ENCODE measurements at places on chromosomes 12 and 14.

DNA sequence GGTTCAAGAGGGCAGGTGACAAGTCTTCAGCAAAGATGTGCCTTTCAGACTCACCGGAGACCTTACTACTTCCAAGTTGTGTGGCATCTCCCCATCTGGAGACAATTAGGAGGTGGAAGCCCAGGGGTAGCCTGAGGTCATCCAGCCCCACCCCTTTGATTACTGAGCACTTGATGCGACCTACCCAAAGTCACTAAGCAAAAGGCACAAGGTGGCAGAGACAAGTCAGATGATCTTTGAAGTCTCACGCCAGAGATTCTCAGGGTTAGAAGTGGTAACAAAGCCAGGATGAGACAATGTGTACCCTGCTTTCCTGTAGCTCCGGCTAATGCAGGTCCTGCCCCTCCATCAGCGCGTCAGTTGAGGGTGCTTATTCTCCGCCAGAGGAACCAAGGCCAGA is 1.4 kb upstream of the FOXN3 start:
- DNase-seq: no peak

GRCh38 chr12:93466625-93467350 is 526 bp upstream of the MRPL42 start:
- no peak for DNase-seq

GRCh38 chr14:26730929-26731618 is 133.2 kb upstream of the NOVA1 start:
- no peak for DNase-seq

DNA sequence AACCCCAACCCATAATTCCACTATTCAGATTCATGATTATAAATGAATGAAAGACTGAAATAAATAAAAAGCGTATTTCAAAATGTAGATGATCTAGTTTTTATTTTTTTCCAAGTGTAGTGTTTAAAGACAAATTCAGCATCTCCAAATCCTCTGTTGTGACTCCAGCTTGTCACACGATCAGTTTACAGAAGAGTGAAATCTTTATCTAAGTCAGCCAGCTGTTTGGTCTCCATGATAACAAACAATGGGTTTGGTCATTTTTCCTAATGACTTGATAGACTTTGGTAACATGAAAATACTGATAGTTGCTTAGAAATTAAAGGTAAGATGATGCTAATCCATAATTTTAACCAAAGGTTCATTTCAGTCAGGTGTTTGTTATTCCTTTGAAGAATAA is 114.5 kb upstream of the RASSF8 start:
- no peak for DNase-seq

- no peak for DNase-seq
These were observed 182.7 kb downstream of the KTN1 start for GRCh38 chr14:55762595-55763232.

DNA sequence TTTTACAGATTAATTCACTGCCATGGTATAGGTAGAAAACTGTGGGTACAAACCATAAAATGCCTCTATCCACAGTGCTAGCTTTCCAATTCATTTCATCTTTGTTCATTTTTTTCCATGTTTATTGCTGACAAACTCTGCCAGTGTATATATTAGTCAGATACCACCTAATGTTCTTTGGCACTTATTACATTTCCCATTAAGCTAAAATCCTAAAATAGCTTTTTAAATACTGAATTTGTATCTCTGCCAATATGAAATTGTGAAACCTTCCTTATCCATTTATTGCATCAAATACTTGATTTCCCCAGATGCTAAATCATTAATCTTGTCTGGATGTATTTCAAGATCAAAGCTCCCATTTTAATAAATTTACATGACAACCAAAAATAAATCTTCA is 150.1 kb upstream of the FSCB start:
- no peak for DNase-seq

GRCh38 chr12:14611640-14612203 is 44.0 kb upstream of the PLBD1 start:
- DNase-seq: no peak

DNA sequence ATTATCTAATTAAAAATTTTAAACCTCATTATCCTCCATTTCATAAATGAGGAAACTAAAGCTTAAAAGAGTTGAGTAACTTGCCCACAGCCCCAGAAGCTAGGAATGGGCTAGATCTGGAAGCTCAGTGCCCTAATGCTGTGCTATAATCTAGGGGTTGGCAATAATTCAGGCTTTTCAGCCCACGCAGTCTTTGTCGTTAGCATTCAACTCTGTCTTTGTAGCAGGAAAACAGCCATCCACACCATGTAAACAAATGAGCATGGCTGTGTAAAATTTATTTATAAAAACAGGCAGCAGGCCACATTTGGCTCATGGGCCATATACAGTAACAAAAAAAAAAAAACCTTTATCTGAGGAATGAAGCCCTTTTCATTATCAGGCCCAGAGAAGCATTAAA is 92.4 kb upstream of the OVCH1 start:
- no peak for DNase-seq

DNA sequence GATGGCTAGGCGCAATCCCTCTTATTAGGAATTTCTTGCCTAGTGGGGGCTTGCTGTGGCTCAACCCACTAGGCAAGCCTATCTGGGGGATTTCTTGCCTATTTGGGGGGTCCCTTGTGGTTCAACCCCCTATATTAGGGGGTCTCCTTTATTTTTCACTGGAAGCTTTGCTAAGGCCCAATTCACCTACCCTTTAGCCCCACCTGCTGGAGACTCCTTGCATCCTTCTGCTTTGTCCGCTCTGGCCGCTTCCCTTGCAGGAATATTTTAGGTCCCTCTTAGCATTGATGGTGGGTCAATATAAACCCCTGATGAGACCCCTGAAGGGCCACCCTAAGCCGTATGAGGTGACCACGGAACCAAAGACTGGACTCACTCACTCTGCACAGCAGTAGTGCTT is 1552.1 kb downstream of the AACS start:
- DNase-seq: no peak

DNA sequence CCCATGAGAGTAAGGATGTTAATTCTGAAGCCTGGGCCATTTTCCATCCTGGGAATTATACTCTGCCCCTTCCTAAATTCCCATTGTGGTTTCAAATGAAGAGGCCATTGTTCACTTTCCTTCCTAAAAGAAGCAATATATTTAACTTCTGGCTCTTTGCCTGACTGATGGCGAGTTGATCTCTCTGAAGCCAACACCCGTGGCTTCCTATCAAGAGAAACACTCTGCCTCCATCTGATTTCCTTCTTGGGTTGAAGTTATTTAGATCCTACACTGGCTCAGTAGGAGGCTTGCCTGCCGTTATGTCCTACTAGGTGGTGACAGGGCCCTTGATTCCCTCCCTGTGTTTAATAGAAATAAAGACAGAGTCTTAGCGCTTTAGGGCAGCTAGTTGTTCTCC is 97.4 kb downstream of the PRKCH start:
- no peak for DNase-seq

DNA sequence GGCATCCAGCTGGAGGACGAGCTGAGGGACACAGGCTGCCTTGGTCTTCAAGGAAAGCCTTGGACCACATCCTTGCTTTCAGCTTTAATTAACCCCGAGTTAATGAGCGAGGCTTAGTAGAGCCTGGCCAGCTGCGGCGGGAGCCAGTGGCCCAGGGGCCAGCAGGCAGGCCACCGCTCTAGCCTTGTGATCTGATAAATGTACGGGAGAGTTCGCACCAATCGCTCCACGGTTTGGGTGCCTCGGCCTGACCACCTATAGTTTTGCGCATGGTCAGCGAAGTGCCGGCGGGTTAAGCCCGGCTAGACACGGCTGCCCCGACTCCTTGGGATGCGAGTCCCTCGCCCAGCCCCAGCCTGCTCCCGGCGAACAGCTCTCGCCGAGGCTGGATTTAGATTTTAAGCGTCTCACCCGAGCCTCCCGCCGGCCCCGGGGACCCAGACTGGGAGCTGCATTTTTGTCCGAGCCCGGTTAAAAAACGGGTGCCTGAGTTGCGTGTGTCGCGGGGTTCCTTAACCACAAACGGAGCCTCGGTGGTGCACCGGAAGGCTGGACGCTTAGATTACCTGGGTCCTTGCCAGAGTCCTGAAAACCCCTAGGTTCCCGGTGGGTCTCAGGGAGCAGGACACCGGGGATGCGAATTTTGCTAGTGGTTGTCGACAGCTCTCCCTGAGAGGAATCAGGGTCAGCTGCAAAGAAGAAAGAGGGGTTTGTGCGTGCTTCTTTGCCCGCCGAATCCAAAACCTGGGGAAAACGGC is 2.9 kb upstream of the HOXC12 start:
- DNase-seq: no peak

- DNase-seq: no peak
These were observed 31.9 kb upstream of the ZFP36L1 start for GRCh38 chr14:68824517-68825347.

DNA sequence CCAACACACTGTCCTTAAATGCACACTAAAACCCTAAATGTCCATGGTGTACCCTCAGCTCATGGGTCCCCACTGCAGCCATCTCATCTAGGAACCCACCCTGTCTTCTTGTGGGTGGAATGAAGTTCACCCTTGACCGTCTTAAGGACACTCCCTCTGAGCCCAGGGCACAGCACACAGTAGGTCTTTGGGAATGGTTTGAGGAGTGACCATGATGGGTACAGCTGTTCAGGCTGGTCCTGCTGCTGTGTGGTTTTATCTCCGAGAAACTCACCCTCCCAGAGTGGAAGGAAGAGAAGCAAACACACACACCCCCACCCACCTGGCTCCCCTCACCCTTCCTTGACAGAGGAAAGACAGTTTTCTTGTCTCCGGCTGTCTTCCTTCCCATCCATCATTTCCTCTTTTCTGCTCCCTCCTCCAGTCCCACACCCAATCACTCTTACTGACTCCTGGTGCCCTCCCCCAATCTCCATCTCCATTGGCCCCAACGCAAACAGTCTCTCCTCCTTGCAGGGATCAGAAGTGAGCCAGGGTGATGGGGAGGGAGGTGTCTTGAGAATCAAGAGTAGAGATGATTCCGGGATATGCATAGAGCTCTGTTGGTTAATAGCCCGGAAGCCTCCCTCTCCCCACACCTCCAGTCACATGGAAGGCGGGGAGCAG is 105.9 kb upstream of the LHX5 start:
- DNase-seq: no peak

GRCh38 chr12:102459314-102459713 is 21.0 kb downstream of the IGF1 start:
- no peak for DNase-seq

- DNase-seq: no peak
These were observed 61.9 kb downstream of the SMUG1 start for GRCh38 chr12:54126696-54127537.

GRCh38 chr12:59383079-59383822 is 212.6 kb upstream of the SLC16A7 start:
- DNase-seq: no peak

DNA sequence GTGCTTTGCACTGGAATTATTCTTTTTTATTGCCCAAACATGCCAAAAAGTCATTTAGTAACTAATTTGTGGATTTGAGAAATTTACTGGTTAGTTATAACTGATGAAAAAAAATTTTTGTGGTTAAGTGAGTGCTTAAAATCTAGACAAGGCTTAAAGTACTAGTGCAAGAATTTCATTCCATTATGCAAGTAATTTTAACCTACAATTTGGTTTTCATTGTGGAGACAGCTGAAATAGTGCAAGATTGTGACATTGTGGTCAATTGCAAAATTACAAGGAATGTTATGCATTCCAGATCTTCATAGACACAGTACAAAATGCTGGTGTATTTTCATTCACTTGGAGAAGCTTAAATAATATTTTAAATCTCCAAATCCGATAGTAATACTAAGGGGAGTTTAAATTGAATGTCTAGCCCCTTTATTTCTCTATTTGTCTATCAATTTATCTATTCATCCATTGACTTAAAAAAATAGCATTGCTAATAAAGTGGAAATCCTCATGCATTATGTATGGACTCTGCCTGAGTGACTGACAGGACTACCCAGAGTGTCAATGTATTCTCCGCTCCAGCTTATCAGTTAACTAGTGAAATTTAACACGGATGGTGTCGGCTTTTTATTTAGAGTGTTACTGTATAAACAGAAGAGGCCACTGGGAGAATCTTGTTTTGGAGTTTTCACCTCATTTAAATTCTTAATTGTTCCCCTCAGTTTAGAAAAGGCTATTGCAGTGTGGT is 125.9 kb downstream of the ALX1 start:
- DNase-seq: no peak

- DNase-seq: no peak
These were observed 1.1 kb downstream of the RIMKLB start for GRCh38 chr12:8698879-8699278.

GRCh38 chr14:88955455-88955854 is 131.0 kb downstream of the TTC8 start:
- DNase-seq: no peak

- no peak for DNase-seq
These were observed 8.1 kb downstream of the RFLNA start for GRCh38 chr12:124302807-124303578.

GRCh38 chr12:128754275-128754674 is 69.5 kb downstream of the SLC15A4 start:
- no peak for DNase-seq

DNA sequence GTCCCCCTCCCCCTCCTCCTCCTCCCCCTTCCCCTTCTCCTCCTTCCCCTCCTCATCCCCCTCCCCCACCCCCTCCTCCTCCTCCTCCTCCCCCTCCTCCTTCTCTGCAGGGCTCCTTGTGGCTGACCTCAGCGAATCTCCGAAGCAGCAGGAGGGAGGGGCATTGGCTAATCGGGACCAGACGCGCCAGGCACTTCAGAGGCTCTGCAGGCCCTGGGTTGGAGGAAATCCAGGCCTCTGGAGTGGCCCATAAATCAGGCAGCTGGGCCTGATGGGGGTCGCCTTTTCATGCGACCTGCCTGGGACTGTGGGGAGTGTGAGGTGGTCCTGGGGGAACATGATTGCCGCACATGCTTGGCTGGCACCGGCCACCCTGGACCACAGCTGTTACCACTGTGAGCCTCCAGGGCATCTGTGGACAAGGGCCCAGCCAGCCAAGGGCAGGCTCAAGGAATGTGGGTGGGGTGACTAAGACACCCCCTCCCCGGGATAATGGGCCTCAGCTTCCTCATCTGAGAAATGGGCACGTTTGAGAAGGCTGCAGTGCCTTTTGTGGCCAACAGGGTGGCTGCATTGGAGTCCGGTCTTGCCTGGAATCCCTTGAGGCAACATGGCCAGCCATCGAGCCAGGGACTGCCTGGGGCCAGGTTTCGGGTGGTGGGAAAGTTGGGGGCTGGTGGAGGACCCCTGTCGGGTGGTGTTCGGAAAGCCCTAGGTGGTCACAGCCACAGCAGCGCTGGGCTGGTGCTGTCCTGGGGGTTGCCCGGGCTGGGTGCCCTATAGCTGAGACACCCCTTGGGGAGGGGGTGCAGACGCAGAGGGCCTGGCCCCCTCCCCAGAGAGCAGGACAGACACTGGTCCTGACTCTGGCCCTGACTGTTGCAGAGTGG is 12.0 kb downstream of the KIF26A start:
- DNase-seq: no peak

DNA sequence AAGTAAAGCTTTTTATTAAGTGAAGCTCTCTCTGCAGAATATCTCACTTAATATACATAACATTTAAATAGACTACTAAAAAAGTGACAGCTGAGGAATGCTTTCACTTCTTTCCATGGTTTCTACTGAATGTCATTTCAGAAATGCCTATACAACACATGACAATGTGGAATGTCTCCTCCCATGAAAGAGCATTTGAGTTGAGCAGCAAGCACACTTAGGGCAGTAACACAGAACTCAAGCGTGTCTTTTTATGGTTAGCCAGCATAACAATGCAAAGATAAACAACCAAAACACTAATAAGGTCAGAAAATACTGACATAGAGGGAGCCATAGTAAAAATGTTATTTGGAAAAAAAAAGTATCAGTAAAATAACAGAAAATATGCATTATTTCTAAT is 9.4 kb downstream of the PPP1R12A start:
- DNase-seq: no peak

- no peak for DNase-seq
These were observed 474 bp downstream of the TRPV4 start for GRCh38 chr12:109832541-109833306.
